HEK293T (cell line): ENCODE measurements at places on chromosomes 6 and 20.
A peak's percentile ranks its signal among the peaks of the same experiment; 100 is the strongest.

DNA sequence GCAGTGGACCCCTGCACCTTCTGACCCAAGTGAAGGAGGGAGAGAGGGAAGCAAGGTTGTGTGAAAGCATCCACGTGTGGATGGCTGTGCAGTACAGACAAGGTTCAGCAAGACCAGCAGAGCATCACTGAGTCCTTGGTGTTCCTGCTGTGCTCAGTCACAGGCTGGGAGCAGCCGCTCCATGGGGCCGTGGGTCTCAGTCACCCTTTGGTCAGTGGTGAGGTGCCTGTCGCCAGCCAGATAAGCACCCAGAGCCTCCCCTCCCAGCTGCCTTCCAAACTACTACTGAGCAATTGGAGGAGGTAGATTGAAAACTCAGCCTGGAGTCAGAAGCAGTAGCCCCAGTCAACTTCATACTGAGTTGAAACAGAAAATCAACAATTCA is 218.9 kb downstream of the SLC24A3 start:
- DNase-seq: no peak

DNA sequence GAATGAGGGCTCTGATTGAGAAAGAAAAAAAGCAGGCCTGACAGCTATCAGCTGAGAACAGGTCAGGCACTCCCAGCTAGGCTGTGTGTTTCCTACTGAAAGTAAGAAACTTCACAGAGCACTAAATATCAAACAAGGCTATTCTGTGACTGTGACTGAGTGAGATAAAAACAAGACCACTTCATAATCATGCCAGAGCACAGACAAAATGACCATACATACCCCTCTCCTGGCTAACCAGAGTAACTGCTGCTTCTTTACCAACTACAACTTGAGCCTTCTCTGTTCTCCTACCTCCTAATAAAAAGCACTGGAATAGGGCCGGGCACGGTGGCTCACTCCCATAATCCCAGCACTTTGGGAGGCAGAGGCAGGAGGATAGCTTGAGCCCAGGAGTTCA is 6.8 kb upstream of the BTN1A1 start:
- peak; percentile 27 for DNase-seq

- no peak for DNase-seq
Observed at GRCh38 chr6:17220040-17220910, 60.9 kb upstream of the RBM24 start.

- DNase-seq: no peak
Observed at GRCh38 chr20:49627329-49627761, 59.4 kb upstream of the PTGIS start.

DNA sequence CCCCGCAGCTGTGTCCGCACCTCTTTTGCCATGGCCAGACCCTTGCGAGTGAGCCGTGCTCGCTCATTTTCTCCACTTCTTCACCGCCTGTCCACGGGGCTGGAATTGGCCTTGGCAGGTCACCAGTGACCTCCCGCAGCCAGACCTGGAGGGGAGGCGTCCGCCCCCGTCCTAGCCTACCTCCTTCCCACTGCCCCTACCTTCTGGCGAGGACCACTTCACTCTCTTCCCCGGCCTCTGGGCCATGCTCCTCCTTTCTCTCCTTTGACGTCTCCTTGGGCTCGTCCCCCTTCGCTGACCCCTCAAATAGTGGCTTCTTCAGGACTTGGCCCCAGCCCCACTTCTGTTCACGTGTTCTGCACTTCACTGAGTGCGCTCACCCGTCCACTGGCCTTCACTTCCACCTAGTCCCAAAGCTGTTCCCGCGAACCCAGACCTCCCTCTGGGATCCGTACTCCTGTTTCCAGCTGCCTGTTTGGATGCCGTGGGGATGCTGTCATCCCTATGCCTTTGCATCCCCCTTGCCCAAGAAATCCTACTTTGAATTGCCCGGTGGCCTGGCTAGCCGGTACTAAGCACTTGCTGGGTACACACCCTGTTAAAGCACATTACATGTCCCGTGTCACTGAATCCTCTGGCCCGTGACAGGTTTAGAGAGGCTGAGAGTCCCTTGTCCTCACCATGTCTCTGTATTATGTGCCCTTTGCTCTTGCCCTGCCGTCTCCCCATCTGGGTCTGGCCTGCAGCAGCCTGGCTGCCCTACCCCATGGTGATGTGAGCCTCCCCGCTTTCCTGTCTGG is 33.0 kb downstream of the SPATA2 start:
- no peak for DNase-seq

GRCh38 chr6:109447878-109448555 is 7.5 kb downstream of the SMPD2 start:
- no peak for DNase-seq
